ENCODE measurements at places on chromosomes 4 and X.
A peak's percentile ranks its signal among the peaks of the same experiment; 100 is the strongest.

GRCh38 chr4:16310606-16311005, 84.3 kb upstream of the TAPT1 start:
- DNase-seq: no peak

DNA sequence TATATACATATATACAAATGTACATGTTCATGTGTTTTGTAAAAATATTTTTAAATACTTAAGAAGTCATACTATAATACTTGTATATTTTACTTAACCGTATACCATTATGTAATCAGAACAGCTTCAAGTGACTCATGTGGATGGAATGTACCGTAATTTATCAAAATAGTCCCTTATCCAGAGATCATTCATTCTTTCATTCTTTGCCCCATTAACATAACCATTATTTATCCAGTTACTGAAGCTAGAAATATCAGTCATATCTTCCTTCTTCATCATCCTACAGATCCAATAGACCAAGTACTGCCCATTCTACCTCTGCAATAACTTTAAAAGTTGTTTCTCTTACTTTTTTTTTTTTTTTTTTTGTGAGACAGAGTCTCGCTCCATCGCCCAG, 164.2 kb downstream of the MAB21L2 start:
- DNase-seq: no peak

DNA sequence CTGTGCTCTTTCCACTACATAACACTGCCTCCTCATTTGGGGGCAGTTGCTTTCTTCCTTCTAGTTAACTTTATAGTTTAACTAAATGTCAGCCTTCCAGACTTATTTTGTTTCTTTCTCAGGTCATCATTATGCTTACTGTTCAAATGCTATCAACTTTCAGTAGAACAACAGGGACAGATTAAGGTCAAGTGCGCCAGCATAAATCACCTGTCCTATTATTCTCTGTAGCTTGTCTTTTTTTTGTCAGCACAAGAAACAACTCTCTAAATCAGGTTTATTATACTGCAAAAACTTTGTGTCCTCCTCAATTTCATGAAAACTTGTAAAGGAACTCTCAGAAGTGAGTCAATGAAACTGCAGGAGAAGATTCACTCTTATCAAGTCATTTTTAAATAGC, 19.6 kb downstream of the SPANXA2 start:
- DNase-seq: no peak

GRCh38 chrX:2710041-2710840, 19.1 kb downstream of the CD99 start:
- DNase-seq: peak; percentile 64

DNA sequence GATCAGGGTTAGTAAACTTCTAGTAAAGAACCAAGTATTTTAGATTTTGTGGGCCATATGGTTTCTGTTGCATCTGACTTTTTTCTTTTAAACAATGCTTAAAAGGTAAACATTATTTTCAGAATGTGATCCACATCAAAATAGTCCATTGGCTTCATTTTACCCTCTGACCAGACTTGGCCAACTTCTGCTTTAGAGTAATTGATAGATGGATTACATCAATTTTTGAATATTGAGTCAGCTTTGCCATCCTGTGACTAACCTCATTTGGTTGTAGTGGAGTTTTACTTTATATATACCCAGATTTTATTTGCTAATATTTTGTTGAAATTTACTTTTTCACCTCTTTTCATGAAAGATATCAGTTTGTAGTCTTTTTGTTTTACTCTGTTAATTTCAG, 559.8 kb downstream of the TLL1 start:
- no peak for DNase-seq

DNA sequence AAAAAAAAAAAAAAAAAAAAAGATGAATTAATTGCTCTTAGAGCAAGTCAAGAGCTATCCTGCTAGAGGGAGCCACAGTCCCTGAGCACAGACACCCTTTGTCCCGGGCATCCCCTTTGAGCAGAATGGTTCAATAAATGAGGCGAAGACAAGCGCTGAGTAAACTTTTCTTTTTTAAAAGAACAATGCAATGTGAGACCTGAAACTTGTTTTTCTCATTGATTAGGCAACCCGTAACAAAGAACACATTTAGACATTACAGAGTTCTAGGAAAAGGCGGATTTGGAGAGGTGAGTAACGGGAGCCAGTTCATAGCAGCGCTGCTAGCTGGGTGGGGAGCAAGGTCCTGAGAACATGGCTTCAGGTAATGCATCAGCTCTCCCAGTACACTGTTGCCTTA, 46.1 kb downstream of the GRK4 start:
- DNase-seq: no peak

GRCh38 chr4:6492027-6492590, 19.7 kb upstream of the PPP2R2C start:
- no peak for DNase-seq

DNA sequence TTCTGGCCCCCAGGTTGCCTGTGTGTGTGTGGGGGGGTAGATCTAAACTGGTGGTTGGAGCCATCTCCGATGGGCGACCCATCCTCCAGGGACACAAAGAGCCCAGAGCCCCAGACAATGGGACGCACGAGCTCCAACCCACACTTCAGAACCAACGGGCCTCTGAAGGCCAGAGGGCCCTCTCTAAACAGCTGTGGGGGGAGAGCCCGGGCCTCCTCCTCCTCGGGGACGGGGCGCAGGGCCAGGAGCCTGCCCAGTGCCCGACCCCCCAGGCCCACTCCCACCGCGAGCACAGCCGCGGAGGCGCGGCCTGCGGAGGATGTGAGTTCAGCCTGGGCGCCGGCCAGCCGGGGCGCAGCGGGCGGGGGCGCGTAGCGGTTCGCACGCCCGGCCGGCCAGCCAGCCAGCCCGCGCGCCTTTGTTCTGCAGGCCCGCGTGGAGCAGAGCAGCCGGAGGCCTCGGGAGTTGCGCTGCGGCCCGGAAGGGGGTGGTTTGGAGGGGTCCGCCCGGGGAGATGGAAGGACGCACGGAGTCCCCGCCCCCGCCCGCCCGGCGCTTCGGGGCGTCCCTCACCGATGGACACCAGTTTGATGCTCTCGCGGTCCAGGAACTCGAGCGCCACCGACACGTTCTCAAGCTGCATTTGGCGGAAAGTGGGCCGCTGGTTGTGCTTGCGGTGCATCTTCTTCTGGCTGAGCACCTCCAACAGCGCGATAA, 4.0 kb downstream of the FLNA start:
- DNase-seq: no peak

DNA sequence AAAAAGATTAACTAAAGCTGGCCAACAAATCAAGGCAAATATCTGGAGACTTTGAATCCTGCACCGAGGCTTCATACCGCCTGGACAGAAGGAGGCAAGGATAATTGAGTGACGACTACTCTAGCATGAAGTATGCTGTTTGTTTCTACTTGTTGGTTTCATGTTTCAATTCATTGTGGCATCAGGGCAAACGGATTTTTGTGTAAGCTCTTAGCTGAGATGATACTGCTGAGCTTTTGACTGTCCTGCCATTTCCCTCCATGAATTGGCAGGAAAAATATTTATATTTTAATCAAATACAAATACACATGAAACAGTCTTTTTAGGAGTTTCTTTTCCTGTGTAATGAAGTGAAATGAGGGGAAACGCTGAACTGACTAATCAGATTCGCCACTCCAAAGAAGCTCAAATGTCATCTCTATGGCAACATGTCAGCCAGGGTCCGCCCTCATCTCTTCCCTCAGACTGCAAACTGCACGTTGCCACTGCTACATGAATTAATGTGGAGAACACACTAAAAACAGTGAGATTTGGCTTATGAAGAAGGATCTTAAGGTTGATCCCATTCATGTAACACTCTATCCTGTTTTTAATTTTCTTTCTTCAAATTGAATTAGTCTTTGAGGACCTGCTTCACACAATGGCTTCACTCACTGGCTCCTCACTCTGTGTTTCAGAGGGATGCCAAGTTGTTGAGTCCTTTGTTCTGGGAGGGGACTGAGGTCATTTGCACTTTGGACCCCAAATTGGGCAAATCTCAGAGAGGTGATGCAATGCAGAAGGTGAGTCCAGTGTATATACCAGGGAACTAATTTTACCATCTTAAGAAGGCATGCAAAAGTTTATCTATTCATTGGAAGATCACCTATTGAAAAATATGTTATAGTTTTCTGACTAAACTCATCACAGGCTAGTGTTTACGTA, 149.6 kb upstream of the MID1 start:
- DNase-seq: no peak

- DNase-seq: no peak
These were observed 163.3 kb upstream of the RASGEF1B start for GRCh38 chr4:81634766-81635549.

GRCh38 chrX:31007321-31007720, 64.5 kb downstream of the FTHL17 start:
- no peak for DNase-seq

DNA sequence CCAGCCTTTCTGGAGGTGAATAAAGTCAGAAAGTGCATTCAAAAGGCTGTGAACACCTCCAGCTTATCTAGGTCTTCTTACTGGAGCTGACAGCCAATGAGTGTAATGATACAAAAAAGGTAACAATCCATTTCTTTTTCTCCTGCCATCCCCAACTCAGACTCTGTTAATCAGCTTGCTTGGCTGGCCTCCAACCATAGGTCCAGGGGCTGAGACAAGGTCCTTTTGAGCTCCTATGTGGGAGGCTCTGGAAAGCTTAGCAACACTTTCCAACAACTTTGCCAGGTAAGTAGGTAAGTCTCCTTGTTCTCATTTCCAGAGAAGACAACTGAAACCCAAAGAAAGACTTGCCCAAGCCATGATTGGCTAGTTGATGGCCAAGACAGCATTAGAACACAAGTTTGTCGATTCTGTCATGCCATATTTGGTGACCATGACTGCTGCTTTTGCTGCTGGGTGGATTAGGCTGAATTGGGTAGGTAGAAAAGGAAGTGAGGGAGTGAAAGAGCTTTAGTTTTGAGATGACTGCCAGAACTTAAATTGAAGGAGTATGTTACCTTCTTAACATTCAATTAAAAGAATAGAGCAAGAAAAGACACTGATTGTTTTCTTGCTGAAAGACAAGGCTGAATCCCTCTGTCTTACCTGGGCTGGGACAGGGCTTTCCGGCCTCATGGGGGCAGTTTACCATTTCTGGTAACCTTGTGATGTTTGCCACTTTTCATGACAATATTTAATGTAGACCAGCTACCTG, 22.8 kb downstream of the VSIG4 start:
- no peak for DNase-seq

DNA sequence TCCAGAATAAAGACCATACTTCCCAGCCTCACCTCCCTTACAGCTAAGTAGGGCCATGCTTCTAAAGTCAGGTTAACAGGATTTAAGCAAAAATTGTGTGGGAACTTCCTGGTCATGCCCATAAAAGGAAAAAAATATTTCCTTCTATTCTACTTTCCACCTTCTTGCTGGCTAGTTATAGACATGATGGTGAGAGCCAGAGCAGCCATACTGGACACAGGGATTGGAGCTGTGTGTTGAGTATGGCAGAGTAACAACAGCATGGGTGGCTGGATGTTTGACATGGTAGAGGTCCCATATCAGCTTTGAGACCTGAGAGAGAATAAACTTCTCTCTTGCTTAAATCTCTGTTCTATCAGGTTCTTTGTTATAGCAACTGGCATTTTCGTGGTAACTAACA, 15.1 kb upstream of the CBR4 start:
- no peak for DNase-seq

DNA sequence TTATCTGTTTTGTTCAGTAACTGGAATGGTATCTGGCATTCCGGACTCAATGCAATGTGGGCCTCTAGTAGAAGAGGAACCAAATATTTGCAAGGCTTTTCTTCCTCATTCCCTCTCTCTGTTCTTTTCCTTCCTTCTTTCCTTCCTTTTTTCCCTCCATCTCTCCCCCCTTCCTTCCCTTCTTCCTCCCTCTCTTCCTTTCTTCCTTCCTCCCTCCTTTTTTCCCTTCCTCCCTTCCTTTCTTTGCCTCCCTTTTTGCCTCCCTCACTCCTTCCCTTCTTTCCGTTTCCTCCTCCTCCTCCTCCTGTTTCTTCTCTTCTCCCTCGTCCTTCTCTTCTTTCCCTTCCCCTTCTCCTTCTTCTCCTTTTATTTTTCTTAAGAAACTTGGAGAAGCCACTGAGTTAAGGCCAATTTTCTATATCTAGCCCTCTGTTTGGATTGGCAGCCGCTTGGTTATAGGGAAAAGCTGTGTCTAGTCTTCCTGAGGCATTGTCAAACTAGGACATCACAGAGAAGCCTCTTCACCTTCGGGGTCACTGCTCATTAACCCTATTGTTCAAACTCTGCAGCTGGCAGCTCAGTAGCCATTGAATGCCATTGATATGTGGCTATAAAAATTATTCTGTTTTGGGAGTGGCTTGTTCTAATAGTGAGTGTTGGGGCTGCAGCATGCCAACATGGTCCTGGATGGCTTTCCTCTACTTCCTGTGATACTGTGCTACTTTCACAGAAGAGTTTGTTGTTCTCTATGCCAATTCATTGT, 95.9 kb downstream of the CFAP299 start:
- DNase-seq: no peak

DNA sequence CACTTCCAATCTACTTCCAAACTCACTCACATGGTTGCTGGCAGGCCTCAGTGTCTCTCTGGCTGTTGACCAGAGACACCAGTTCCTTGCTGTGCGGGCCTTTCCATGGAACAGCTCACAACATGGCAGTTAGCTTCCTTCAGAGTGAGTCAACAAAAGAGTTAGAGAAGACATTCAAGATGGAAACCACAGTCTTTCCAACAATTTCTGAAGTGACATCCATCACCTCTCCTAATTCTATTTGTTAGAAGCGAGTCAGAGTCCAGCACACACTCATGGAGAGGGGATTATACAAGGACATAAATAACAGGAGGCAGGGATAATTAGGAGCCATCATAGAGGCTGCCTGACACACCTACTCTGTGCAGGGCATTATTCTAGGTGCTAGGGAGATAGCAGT, 62.5 kb upstream of the TMEM164 start:
- no peak for DNase-seq

DNA sequence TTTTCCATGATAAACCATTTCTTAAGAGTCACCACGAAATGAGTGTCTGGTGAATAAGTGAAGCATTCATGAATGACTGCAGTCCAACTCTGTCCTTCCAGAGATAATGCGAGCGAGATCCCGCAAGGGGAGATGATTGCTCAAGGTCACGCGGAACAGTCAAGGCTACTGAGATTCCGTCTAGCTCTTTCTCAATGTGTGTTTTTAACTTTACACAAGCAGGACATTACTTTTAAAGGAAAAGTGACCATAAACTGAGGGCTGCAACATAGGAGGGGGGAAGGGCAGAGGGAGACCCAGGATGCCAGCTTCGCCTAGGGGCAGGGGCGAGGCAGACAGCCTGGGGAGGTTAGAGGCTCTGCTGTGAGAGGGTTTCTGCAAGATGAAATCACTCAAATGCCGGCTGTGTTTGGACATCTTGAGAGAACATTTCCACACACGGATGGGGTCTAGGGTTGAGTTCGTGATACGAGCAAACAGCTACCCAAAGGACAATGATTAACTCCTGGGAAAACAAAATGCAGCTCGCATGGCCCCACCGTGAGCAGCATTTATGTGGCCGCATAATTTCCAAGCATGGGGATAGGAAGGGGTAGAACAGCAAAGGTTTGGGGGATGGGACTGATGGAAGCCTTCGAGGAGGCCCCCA, 23.8 kb upstream of the CCNQ start:
- no peak for DNase-seq

DNA sequence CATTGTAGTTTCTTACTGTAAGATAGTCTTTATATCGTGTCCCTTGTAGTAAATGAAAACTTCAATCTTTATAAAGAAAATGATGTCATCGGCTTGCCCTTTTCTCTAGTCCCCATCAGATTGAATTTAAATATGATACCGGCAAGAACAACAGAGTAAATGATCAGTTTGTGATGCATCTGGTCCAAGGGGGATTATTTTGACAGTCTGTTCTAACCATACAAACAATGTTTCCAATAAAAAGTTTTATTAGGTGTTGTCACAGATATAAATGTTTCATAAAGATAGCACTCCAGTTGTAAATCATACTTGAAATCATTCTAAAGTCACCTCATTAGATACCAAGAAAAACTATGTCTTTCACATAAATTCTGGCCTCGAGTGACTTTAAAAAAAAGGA, 72.3 kb downstream of the SLC9A6 start:
- DNase-seq: no peak
